Lung (tissue), 17 donors: ENCODE measurements at places on chromosomes 1 and 21. TPM values are rescaled to one million over a fixed set of nuclear protein-coding genes. Genes with fewer than 3 reads are reported as not detected.

DNA sequence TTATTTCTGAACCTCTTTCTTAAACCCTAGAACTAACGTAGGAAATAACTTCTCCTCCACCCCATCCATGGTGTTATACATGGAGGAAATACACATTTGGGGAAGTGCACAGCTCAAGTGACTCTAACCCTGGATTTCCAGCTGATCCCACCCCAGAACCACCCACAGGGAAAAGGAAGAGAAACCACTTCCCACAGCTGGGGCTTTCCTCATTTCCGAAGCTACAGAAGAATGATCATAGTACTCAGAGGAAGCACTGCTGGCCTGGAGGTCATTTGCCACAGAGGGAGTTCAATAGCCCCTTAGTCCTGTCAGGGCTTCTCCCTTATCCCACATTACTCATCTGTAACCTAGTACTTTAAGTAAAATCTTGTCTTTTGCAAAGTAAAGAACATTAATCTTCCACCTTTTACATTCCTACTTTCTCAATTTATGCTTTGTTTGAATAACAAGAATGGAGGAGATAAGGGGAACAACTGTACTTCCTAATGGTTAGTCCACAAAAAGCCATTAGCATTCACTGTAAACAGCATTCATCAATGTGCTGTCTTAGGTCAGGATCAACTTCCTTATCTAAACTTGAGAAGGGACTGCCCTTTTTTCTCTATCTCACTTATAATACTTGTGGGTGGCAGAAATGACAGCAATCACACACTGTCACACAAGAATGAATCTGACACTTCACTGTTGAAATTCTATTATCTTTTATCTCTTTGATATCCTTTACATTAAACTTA, 63.0 kb upstream of the RGS1 start:
- no peaks in the 10 kb centered on the region for H3K36me3 ChIP-seq
- H3K27me3 ChIP-seq = no peaks in the 10 kb centered on the region
- H3K4me1 ChIP-seq = no peaks in the 10 kb centered on the region
- no peak for DNase-seq

GRCh38 chr1:156262461-156263287, 14.8 kb upstream of the PAQR6 start:
- no peak overlapping the region for H3K27ac ChIP-seq
- H3K4me1 ChIP-seq = no peaks in the 10 kb centered on the region
- DNase-seq = no peak
- H3K36me3 ChIP-seq = peaks cover 34% of the 10 kb centered on the region

- H3K36me3 ChIP-seq = peaks cover 29% of the 10 kb centered on the region
- no peak for DNase-seq
- no peaks in the 10 kb centered on the region for H3K27me3 ChIP-seq
- H3K4me1 ChIP-seq = peaks cover 5% of the 10 kb centered on the region
- H3K27ac ChIP-seq = peak overlapping the region; percentile 95
- peak overlapping the region; percentile 71 for H3K4me3 ChIP-seq
Observed at GRCh38 chr1:161044535-161044907, 1.3 kb downstream of the USF1 start.

DNA sequence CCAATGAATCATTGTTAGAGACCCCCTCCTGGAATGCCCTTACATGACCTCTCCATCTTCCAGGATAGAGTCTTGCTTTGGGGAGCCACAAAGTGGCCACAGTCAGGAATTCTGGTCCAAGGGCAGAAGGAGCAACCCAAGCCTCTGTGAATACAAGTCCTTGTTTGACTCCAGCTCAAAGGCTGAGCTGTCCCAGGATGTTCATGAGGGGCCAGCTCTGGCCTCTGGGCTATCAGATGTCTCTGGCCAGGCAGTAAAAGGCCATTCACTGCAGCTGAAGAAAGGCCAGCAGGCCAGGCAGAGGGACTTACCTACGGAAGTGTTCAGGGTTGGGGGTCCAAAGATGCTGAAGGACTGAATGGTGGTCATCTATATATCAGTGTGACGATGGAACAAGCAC, 98.3 kb upstream of the IPO9 start:
- H3K27ac ChIP-seq = peak overlapping the region; percentile 77
- no peaks in the 10 kb centered on the region for H3K36me3 ChIP-seq
- DNase-seq = no peak
- no peaks in the 10 kb centered on the region for H3K27me3 ChIP-seq

DNA sequence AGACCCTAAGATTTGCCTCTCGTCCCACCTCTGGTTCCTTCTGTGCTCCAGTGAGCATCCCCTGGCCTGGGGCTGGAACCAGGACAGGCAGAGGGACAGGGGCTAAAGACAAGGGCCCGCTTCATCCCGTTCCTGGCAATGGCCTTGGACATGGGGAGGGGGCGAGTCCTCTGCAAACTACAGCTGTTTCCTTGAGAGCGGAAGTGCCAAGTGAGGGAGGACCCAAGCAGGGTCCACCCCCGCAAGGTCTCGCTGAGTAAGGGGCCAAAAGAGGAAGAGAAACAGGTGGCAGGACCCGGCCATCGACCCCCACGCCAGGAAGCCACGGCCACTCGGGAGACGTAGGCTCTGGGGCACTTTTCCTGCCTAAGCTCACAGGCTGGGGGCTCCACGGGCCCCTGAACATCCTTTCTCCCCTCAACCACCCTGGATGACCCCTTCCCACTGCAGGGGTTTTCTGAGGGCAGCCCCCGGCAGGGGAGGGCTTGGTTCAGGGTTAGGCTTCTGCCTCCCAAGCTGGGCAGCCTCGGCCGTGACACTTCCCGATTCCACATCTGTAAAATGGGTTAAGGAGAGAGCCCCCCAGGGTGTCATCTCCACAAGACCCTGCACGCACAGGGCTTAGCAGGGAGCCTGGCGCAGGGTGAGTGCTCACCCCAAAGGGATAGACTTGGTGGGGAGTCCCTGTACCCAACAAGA, 17.9 kb upstream of the PLEKHG5 start:
- no peak for DNase-seq
- H3K27me3 ChIP-seq = no peaks in the 10 kb centered on the region
- no peak overlapping the region for H3K4me3 ChIP-seq
- H3K27ac ChIP-seq = no peak overlapping the region
- H3K36me3 ChIP-seq = no peaks in the 10 kb centered on the region
- H3K4me1 ChIP-seq = no peaks in the 10 kb centered on the region

DNA sequence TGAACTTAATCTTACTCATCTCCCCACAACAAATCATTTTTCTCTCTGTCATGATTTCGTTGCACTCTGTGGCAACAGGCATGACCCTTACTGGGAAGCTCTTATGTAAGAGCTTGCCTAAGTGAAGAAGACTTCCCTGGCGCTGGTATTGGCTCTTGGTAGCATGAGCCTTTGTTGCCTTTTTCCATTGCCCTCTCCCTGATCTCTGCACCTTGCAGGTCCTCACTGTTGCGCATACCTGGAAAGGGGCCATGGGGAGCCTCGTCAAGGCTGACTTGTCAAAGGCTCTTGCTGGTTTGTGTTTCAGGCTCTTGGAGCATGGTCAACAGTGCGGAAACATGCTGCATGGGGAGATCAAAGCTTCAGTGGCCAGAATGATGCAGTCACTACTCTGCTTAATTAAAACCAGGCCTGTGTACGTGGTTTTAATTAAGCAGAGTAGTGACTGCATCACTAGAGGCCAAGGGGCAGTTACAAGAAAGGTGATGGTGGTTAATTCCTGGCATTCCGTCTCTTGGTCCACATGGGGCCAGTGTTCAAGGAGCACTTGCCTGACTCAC, 141.3 kb downstream of the SPATA46 start:
- no peaks in the 10 kb centered on the region for H3K27me3 ChIP-seq
- no peak overlapping the region for H3K27ac ChIP-seq
- H3K36me3 ChIP-seq = no peaks in the 10 kb centered on the region
- no peak for DNase-seq

DNA sequence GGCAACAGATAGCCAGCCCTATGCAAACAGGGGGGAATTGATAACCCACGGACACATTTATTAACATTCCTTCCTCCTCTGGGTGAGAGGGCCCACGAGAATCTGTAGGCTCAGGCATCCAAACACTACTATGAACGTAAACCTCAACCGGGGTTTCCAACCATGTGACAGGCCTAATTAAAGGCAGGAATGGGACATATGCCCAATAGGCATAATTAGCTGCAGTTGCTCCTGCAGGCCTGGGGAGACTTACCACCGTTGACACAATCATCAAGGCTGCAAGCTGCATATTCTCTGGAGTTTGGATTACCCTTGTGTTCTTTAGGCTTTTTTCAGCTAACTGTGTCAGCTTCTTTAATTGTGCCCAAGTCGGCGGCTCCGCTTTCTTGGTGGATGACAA, 22.2 kb upstream of the GBP1 start:
- no peaks in the 10 kb centered on the region for H3K27me3 ChIP-seq
- DNase-seq = no peak
- no peak overlapping the region for H3K27ac ChIP-seq
- peaks cover 3% of the 10 kb centered on the region for H3K4me1 ChIP-seq
- H3K36me3 ChIP-seq = no peaks in the 10 kb centered on the region

DNA sequence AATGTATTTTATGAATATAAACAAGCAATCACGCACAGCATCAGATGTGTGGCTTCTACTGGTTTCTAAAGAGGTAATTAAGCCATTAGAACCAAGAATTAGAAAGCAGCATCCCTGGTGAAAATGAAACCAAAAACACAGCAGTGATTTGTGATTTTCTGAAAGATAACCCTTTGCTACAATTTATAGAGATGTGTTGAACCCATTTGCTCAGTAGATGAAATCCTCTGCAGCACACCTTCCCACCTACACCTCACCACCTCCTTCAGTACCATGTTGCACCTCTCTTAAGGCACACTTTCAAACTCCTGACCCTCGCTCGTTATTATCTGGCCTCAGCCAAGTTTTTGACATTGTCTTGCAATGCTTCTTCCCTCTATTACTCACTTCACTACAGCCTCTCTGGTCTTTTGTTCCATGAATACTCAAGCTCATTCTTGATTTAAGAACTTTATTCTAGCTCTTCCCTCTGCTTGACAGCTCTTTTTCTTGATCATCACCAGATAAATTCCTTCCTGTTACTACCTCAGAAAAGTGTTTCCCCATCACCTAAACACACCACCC, 38.6 kb downstream of the NSL1 start:
- H3K4me1 ChIP-seq = peaks cover 10% of the 10 kb centered on the region
- H3K36me3 ChIP-seq = no peaks in the 10 kb centered on the region
- no peaks in the 10 kb centered on the region for H3K27me3 ChIP-seq
- H3K27ac ChIP-seq = peak overlapping the region; percentile 79

DNA sequence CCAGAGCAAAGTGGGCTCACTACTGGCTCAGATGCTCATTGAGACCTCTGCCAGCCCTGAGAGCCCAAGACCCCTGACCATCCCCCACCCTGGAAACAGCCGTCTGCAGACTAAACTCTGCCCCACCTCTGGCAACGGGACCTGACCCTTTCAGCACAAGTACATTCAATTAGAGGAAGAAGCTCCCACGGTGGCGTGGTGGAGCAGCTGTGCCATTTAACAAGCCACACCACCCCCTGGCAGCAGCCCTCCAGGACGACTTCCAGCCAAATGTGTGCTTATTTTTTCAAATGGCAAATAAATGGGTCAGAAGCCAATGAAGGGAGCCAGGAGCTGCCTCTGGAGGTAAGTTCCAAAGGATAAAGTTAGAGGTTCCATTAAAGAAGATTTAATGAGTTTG, 226.7 kb downstream of the NPHP4 start:
- H3K27me3 ChIP-seq = no peaks in the 10 kb centered on the region
- peaks cover 11% of the 10 kb centered on the region for H3K4me1 ChIP-seq
- DNase-seq = no peak
- H3K4me3 ChIP-seq = no peak overlapping the region

DNA sequence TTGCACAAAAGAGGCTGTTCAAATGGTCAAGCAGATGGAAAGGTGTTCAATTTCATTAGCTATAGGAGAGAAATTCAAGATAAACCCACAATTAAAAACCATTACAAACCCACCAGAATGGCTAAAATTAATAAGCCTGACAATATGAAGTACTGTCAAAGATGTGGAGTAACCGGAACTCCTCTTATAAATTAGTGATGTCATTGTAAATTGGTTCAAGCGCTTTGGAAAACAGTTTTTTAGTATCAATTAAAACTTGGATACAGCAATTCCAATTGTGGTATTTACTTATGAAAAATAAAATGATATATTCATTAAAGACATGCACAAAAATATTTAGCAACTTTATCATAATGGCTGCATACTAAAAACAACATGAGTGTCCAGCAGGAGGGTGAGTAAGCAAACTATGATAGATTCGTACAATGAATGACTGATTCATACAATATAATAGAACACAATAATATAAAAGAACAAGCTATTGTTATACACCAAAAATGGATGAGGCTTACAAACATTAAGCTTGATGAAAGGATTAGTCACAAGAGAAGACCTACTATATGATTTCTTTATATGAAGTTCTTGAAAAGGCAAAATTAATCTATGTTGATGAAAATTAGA, 38.4 kb upstream of the FGGY start:
- peaks cover 2% of the 10 kb centered on the region for H3K4me1 ChIP-seq
- no peak for DNase-seq
- no peak overlapping the region for H3K27ac ChIP-seq
- H3K4me3 ChIP-seq = no peak overlapping the region

DNA sequence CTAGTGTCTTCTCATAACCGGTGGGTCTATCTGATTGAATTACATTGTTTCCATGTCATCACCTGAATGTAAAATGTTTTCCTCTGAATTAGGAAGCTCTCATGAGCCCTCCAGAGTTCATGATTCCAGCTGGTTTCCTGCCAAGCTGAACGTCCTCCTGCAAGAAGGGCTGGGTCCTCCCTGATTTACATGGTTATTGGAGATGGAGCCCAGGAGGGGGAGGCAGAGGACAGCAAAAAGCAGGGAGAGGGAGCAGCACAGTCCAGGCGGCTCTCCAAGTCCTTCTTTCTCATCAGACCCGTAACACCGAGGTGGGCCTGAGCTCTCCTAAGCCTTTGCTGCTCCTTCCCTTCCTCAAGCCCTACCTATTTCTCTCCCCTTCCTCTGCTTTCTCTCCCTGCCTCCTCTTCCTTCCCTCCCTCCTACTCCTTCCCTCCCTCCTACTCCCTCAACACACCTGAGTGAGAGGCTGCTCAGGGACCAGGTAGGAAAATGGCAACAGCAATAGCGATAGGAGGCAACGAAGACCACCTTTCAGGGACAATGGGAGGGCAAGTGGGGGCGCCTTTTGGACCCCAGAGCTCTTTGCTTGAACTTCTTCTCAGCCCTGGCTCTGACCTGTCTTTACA, 265.9 kb downstream of the PRDM2 start:
- no peak overlapping the region for H3K4me3 ChIP-seq
- H3K27ac ChIP-seq = no peak overlapping the region
- H3K4me1 ChIP-seq = no peaks in the 10 kb centered on the region
- DNase-seq = peak; percentile 85
- no peaks in the 10 kb centered on the region for H3K36me3 ChIP-seq

Gene OXCT2
- 0.95 TPM for total RNA-seq

Gene SDC3
- total RNA-seq = 23.9 TPM

Gene HSD11B1
- total RNA-seq = 39.5 TPM

Gene LMNA
- 547 TPM for total RNA-seq

Gene CD1C
- 2.3 TPM for total RNA-seq

Gene ZMYND12
- 6.6 TPM for total RNA-seq

Gene GUCA2B
- total RNA-seq = not detected
